8988T (cell line): ENCODE measurements at places on chromosomes 3 and 15.

- no peak for DNase-seq
These were observed 52.7 kb downstream of the ROPN1B start for GRCh38 chr3:126021702-126022101.

GRCh38 chr15:96858694-96859093 is 528.2 kb downstream of the NR2F2 start:
- no peak for DNase-seq

DNA sequence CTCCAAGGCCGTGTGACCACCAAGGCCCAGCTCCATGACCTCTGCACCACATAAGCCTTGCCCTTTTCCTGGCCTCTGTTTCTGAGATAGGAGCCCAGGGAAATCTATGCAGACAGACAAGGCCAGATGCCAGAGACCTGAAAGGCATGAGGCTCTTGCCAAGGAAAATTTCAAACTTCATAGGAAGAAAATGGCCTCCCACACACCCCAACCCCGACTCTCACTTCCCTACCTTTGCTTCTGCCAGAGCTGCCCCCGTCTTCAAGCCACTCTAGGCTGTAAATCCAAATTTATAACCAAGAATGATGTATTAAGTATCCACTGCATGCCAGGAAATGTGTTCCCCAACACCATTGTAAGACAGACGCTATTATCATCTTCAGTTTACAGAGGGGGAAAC is 65.5 kb upstream of the HRH1 start:
- DNase-seq: no peak

- no peak for DNase-seq
These were observed 108.5 kb downstream of the PLCL2 start for GRCh38 chr3:16993227-16993626.

DNA sequence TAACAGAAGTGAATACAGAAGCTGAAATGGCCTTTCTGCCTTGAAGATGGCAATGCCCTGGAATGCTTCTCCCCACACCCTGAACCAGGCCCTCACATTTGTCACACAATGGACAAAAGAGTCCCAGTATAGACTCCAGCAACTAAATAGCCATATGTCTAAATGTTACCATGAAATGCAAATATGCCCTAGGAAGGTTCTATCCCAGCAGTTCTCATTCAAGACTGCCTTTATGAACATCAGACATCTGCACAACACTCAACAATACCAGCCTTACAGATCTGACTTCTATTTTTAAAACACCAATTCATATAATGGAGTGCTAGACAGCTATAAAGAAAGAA is 7.9 kb downstream of the ITGB5 start:
- DNase-seq: no peak

DNA sequence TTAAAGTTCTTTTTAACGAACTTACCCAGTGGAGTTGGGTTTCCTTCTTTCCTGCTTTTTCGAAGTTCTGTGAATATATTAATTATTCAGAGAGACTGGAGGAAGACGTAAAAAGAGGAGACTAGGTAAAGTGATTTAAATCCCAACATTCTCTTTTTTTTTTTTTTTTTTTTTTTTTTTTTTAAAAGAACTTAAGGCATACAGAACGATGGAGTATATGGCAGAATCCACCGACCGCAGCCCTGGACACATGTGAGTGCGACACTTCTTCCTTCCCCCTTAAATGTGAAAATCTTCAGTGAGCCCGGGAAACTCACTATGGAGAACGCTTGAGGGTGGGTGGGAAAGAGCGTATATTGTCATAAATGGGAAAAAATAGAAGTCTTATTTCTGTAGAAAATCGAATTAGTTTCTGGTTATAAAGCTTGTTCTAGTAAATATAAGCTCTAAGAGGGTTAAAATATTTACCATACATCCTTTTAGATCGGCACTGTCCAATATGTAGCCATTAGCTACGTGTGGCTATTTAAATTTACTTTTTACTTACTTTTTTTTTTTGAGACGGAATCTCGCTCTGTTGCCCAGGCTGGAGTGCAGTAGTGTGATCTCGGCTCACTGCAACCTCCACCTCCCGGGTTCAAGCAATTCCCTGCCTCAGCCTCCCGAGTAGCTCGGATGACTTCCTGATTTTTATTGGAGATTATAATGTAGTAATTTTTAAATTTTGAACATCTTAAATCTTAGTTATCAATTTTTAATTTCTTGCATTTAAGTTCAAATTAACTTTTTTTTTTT is 892 bp downstream of the NMD3 start:
- DNase-seq: no peak

GRCh38 chr15:73914145-73914544 is 12.1 kb upstream of the LOXL1 start:
- DNase-seq: no peak

DNA sequence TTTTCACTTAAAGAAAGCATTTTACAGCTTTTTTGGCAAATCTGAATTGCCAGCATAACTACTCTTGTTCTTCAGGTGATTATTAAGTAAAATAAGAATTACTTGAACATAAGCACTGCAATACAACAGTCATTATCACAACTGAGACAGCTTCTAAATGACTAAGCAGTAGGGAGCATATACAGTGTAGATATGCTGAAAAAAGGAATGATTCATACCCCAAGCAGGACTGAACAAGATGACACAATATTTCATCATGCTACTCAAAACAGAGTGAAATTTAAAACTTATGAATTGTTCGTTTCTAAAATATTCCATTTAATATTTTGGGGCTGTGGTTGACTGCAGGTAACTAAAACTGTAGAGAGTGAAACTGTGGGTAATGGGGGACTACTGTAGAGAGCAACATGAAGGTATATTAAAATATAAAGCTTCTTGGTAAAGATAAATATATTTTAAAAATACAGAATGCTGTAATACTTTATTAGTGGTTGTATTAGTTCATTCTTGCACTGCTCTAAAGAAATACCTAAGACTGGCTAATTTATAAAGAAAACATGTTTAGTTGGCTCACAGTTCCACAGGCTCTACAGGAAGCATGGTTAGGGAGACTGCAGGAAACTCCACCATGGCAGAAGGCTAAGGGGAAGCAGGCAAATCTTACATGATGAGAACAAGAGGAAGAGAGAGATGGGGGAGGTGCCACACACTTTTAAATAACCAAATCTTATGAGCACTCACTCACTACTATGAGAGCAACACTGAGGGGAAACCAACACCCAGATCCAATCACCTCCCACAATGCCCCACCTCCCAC is 84.8 kb downstream of the DCLK3 start:
- no peak for DNase-seq

DNA sequence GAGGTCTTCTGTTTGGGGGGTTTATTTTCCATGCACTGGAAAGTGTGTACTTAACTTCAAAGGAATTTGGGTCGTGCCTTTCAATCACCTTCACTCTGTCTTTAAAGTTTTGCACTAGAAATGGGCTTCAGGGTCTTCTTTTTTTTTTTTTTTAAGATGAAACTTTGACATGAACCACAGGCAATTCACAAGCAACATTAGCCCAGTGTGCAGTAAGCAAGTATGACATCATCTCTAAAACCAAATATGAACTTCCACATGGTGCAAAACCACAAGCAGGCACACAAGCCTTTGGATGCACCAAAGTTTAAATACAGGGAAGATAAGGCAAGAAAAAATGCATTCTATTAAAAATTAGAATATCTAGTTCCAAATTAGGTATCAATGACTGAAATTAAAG is 381.9 kb downstream of the ERC2 start:
- DNase-seq: no peak

DNA sequence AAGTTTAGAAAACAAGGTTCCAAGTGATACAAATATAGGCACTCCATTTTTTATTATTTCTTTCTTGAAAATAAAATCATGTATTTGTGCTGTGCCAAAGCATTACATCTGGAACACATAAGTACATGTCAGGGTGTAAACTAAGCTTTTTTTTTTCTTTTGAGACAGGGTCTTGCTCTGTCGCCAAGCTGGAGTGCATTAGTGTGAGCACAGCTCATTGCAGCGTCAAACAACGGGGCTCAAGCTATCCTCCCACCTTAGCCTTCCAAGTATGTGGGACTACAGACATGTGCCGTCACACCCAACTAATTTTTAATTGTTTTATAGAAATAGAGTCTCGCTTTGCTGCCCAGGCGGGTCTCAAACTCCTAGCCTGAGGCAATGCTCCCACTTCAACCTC is 9.0 kb downstream of the SPATA12 start:
- DNase-seq: no peak

DNA sequence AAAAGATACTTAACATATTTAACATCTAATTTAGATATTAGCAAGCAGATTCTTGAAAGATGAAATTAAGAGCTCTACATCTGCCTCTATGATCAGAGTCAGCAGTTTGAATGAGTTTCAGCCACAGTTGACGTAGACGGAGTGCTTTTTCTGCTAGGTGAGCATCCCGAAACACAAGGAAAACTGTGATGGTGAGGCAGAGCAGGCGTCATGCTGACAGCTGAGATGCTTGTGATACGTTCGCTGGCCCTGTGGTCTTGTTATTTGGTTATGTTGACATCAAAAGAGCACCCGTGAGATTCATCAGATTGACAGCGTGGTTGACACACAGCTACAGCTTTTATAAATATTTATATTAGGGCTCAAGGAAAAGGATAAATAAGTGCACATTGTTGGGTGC is 19.6 kb upstream of the GOLGA8B start:
- DNase-seq: no peak

DNA sequence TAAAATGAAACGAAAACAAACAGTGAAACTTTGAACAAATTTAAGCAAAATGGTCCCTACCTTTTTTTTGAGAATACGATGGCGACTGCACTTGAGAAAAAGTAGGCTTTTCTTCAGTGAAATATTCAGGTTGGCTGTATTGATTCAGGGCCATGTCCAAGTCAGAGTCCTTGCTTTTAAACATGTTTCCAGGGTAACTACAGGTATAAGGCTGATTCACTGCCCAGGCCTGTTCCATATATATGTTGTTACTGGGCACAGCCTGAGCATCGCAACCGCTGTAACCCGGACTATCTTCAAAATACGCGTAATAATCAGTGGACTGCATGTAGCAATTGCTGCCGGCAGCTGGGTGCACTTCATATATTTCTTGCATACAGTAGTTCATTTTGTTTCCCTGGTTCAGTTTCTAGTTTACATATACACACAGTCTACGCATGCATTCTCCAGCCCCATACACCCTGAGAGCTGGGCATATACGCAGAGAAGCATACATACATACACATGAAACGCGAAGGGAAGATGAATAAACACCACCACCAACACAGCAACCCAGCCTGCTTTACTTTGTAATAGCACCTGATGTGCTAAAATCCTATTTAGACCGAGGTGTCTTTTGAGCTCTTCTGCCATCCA is 220.0 kb downstream of the NR1D2 start:
- no peak for DNase-seq

DNA sequence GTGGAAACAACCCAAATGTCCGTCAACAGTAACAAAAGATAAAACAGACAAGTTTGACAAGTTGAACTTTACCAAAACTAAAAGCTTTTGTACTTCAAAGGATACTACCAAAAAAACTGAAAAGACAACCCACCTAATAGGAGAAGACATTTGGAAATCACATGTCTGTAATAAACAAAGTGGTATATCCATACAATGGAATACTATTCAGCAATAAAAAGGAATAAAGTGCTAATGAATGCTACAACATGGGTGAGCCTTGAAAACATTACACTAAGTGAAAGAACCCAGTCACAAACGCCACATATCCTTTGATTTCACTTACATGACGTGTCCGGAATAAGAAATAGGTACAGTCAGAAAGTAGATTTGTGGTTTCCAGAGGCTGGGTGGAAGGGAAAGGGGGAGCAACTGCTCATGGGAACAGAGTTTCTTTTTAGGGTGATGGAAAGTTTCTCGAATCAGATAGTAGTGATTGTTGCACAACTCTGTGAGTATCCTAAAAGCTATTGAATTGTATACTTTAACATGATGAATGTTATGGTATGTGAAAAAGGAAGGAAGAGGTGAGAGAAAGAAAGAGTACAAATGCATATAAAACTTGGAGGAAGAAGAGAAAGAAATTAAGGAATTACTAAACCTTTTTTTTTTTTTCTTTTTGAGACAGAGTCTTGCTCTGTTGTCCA is 72.7 kb upstream of the ABHD2 start:
- no peak for DNase-seq

GRCh38 chr15:93289941-93290617 is 201.1 kb upstream of the RGMA start:
- no peak for DNase-seq

DNA sequence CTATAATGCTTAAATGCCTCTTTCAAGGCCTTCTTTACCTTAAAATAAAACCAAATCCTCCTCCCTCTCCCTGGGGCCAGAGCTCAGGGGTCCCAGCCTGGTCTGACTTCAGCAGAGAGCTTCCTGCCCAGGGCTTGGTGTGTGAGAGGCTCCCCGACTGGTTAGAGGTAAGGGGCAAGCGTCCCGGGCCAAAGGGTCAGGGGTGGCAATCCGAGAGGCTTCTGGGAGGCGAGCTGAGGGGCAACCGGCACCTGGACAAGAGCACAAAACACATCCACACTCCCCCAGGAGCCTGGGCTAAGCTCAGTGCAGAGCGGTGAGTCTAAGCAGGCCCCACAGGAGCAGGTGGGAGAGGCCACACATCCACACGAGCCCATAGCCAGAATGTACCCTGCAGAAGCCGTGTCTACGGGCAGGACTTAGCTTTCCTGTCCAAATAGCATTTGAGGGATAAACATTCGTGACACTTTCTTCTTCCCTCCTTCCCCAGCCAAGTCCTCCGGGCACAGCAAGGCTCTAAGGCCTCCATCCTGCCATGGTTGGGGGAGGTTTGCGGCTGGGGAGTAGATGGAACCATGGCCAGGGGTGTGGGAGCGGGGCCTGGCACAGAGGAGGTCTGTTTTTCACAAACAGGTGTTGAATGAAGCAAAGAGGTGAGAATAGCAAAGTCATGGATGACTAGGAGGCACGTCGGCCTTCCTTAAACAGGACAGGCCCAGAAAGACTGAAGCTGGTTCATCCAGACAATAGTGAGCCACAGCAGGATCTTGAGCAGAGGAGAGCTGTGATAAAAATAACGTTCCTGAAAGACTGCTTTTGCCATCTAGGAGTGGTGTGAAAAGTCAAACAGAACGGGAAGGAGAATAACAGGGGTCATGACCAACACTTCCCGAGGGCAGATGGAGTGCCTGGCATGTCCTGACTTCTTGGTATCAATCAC is 98.7 kb upstream of the IQSEC1 start:
- DNase-seq: no peak

- no peak for DNase-seq
These were observed 26.9 kb upstream of the MTMR14 start for GRCh38 chr3:9622438-9622837.

DNA sequence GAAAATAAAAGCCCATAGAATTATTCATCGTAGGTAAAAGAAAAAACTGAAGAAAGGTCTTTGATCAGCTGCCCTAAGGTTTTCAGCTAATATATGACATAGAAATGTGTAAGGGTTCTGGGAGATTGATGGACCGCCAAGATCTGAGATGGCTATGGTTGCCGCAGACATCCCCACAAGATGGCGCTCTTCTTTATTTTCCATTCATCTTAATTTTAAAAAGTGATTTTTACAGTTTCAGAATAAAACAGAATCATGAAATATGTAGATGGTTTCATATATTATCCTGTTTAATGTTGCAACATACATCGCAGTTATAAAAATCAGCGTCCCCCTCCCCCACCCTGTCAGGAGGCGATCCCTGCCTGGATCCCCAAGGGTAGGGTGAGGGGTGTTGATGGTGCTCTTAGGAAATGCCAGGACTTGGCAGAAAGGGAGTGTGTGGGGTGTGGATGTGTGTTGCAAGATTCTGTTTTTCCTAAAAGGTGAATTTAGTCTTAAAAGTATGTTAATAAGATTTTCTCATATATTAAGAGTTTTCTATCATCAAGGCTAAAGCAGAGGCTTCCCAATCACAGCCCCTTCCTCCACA is 68.8 kb downstream of the ANXA2 start:
- no peak for DNase-seq
